ENCODE measurements at places on chromosomes 3 and 15. TPM values are rescaled to one million over a fixed set of nuclear protein-coding genes. Genes with fewer than 3 reads are reported as not detected.

Gene EXOG
- total RNA-seq, result 19.7 TPM

Gene FOXB1
- 1.2 TPM for total RNA-seq

Gene PSTPIP1
- 255 TPM for total RNA-seq

Gene EMC7
- 66.2 TPM for total RNA-seq

Gene TYRO3
- total RNA-seq, result 0.32 TPM

Gene CCR5
- 99.8 TPM for total RNA-seq

Gene DUOXA2
- not detected for total RNA-seq

Gene TRIM71
- total RNA-seq, result not detected

Gene SPATA12
- total RNA-seq, result not detected

Gene BLM
- 83.4 TPM for total RNA-seq

Gene INKA1
- total RNA-seq, result 0.85 TPM

Gene GJD2
- not detected for total RNA-seq

Gene MAP2K5
- total RNA-seq, result 15.7 TPM

Gene MITF
- not detected for total RNA-seq

Gene EPHB1
- total RNA-seq, result 0.35 TPM

Gene DNAJA4
- total RNA-seq, result 35.8 TPM

Gene HEG1
- total RNA-seq, result 75.6 TPM

Gene STAC
- not detected for total RNA-seq

Measured in activated CD8-positive, alpha-beta memory T cell treated with anti-CD3 and anti-CD28 coated beads, Interleukin-2, amount 10 ng/mL, durations not matched to agents 7 days and 5 days (primary cell).